Right lung (tissue), 10 donors: ENCODE measurements at places on chromosomes 12 and 14. TPM values are rescaled to one million over a fixed set of nuclear protein-coding genes. Genes with fewer than 3 reads are reported as not detected.

OTX2 gene
- polyA plus RNA-seq: not detected

RASSF8 gene
- polyA plus RNA-seq: 39.3 TPM

CLEC2A gene
- polyA plus RNA-seq: not detected

RPGRIP1 gene
- 0.93 TPM for polyA plus RNA-seq

GPR65 gene
- polyA plus RNA-seq: 0.91 TPM

OR6C2 gene
- not detected for polyA plus RNA-seq

ZNF384 gene
- polyA plus RNA-seq: 79.4 TPM

KLRC2 gene
- 0.27 TPM for polyA plus RNA-seq

MMAB gene
- 36.2 TPM for polyA plus RNA-seq

KLRK1 gene
- polyA plus RNA-seq: 2.5 TPM

RNU4-1 gene
- polyA plus RNA-seq: not detected

CLEC9A gene
- polyA plus RNA-seq: 2.5 TPM

SLC25A21 gene
- polyA plus RNA-seq: 2.7 TPM

PIANP gene
- polyA plus RNA-seq: 5.2 TPM

TAS2R20 gene
- 5.1 TPM for polyA plus RNA-seq

DBX2 gene
- polyA plus RNA-seq: not detected

LIN7A gene
- polyA plus RNA-seq: 22.1 TPM

JDP2 gene
- 27.7 TPM for polyA plus RNA-seq

SMOC1 gene
- polyA plus RNA-seq: 1.1 TPM

TMPRSS12 gene
- not detected for polyA plus RNA-seq

NPC2 gene
- 955 TPM for polyA plus RNA-seq

BIN2 gene
- polyA plus RNA-seq: 6.5 TPM

PRB2 gene
- polyA plus RNA-seq: 0.29 TPM

ABCC9 gene
- polyA plus RNA-seq: 18.1 TPM

RGS6 gene
- 2.9 TPM for polyA plus RNA-seq

FOXM1 gene
- 37.8 TPM for polyA plus RNA-seq

INSM2 gene
- not detected for polyA plus RNA-seq

ZC2HC1C gene
- polyA plus RNA-seq: 3.1 TPM

PLD4 gene
- 5.7 TPM for polyA plus RNA-seq
